ENCODE measurements at places on chromosomes 7 and 10.

DNA sequence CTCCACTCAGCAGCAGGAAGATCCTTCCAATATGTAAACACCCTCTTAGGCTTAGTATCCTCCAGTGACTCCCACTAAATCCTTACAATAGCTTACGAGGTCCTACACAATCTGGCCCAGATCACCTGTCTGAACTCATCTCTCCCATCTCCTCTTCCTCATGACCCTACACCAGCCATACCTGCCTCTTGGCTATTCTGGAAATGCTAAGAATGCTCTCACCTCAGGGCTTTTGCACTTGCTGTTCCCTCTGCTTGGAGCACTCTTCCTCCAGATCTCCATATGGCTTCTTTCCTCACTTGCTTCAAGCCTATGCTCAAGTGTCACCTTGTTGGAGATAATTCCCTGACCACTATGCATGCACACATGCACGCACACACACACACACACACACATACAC lies 50.8 kb upstream of the FRMD4A start:
- no peak for DNase-seq

DNA sequence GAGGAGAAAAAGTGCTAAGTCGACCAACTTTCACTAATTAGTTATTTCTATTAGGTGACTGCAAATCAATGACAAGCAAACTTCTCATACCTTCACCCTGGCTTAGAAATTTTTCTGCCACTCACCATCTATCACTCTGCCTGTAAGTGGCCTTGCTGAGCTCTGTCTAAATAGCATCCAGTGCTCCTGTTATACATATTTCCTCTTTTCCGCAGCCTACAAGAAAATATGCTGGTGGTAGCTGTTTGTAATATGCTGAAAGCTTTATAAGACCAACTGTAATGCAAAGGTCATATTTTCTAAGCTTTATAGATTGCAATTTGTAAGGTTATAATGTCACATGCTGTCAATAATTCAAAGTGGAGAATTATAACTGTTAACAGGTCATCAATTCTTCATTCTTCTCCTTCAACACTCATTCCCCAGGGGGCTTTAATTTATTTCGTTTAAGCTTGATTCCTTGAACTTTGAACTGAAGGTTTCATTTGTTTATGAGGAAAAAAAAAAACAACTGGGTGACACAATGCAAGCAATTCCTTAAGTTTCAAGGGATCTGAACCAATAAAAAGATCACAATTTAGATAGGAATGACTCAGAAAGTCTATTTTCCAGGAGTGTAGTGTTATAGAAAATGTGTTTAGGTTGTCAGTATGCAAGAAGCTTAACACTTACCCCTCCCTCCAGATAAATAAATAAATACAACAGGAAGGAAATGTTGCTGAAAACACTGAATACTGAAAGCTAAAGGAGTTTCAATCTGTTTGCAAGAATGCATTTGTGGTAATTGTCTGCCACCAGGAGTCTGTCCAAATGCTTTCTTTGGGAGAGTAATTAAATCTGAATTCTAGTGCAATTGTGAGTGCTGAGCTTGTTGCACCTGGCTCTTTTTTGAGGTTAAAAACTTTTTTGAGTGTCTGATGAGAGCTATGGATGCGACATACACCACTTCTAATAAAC lies 183.7 kb downstream of the SORCS1 start:
- no peak for DNase-seq

DNA sequence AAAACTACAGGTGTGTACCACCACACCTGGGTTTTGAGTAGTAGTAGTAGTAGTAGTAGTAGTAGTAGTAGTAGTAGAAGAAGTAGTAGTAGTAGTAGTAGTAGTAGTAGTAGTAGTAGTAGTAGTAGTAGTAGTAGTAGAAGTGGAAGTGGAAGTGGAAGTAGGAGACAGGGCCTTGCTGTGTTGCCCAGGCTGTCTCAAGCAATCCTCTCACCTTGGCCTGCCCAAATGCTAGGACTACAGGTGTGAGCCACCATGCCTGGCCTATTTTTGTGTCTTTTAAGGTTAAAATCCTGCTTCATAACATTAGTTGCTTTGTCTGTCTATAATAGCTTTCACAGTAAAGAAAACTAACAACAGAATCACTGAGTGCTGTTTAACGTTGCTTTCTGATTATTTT lies 111.7 kb downstream of the PODXL start:
- DNase-seq = no peak

DNA sequence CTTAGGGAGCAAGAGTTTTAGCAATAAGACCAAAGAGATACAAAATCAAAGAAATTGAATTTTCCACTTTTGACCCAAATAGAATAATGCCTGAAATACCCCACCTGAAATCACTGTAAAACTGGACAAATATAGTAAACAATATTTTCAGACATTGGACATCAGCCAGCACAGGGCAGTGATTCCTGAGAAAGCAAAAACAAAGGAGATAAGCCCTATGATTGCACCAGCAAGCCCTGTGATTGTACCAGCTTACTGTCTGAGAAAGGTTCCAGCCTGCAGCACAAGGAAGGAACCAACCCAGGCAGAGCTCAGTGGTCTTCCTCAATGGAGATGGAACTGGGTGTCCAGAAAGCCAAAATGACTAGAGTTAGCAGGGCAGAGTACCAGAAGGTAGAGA lies 10.3 kb downstream of the TMEM106B start:
- DNase-seq = no peak

GRCh38 chr7:66213637-66214036 lies 8.5 kb downstream of the TPST1 start:
- DNase-seq = no peak

GRCh38 chr7:123131961-123132360 lies 67.8 kb downstream of the SLC13A1 start:
- no peak for DNase-seq

DNA sequence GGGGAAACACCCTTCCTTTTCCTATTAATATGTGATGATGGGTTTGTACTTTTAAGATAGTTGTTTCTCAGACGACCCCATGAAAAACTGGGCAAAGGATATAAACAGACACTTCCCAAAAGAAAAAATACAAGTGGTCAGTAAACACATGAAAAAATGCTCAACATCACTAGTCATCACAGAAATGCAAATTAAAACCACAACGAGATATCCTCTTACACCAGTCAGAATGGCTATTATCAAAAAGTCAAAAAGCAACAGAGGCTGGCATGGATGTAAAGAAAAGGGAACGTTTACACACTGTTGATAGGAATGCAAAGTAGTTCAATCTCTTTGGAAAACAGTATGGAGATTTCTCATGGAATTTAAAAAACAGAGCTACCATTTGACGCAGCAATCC lies 111.4 kb upstream of the ZEB1 start:
- DNase-seq = no peak
